ENCODE measurements at places on chromosomes 7 and 10. TPM values are rescaled to one million over a fixed set of nuclear protein-coding genes. Genes with fewer than 3 reads are reported as not detected.

GRCh38 chr10:128077155-128077875 lies 48.9 kb downstream of the MKI67 start:
- DNase-seq: no peak

Gene ZNF248
- 34.5 TPM for polyA plus RNA-seq

Gene PRSS2
- not detected for polyA plus RNA-seq

DNA sequence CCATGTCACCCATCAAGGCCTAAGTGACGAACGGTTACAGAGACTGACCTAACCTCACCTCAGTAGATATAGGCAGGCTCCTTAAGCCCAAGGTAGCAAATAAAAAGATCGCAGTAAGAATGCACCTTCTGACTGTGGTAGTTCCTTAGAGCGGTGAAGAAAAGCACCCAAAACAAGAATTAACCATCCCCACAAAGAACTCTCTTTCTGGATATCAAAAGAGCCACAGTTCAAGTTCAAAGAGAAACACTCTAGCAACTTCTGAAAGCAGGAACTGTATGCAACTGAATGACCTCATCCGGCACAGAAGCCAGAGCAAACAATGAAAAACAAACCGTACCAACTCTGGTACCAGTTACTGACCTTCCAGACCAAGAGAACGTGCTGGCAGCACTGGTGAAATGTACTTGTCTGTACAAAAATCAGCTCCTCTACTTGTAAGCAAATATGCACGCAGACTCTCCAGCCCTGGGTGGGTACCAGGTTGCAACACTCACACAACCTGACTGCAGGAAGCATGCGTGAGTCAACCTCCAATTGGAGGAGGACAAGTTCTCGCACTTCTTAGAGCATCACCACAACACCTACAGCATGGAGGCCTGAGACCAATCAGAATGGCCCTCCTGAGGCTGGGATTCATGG lies 202.7 kb downstream of the FAM107B start:
- DNase-seq: no peak

DNA sequence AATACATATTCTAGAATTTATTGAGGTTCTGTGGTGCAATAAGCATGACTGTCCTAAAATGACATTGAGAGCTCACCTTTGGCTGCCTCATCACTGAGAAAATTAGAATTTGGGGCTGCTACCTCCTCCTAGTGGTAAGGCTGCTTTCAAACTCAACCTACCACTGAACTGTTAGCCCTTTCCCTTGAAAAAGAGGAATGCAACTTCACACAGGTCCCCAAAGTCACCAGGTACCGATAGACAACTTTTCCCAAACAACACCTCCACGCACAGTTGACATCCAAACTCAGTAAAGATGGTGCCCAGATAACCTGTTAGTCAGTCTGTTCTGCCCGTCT lies 75.9 kb upstream of the SCIN start:
- DNase-seq: no peak

Gene TLX1
- 0.04 TPM for polyA plus RNA-seq

Gene FGL2
- 96.9 TPM for polyA plus RNA-seq

DNA sequence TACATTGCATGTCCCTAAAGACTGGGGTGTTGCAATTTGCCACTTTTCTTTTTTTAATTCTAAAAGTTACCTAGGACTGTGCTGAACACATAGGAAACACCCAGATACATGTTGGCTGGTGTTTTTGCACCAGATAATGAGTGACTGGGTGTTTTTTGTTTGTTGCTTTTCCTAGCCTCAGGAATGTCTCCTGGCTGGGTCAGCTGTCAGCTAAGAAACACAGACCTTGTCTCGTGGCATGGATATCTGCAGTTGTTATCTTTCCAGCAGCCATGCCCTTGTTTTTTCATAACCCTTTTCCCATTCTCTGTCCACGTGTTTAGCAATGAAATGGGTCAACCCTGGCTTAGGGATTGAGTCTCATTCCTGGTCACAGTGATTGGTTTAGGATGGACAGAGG lies 433.9 kb upstream of the ZMIZ1 start:
- no peak for DNase-seq

DNA sequence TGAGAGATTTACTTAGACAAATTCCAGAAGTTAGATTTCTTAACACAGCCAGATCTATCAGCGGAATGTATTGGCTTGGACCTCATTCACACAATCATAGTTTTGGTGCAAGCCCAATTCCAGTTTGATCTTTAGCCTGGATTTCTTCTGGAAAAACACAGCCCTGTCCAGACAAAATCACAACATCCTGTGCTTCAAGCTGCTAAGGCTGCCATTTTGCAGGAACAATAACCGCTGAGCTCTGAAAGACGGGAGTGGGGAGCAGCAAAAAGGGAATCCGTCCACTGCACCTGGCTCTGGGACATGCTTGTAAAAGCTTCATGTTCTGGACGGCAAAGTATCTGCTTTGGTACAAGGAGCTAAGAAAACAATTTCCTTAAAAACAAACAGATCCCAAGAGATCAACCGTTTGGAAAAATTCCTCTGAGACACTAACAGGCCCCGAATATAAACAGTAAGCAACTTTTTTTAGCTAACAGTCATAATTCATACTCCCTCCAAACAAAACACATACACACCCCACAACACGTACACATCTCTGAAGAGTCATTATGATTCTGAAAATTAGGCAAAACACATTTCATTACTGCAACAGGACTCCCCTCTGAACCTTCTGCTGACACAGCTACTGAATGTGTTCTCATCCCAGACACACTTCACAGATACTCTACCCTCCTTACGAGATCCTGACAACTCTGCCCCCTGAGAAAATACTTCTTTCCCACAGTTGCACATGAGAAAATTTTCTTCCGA lies 32.4 kb downstream of the ITIH5 start:
- DNase-seq: peak; percentile 10

Gene CALML5
- not detected for polyA plus RNA-seq

DNA sequence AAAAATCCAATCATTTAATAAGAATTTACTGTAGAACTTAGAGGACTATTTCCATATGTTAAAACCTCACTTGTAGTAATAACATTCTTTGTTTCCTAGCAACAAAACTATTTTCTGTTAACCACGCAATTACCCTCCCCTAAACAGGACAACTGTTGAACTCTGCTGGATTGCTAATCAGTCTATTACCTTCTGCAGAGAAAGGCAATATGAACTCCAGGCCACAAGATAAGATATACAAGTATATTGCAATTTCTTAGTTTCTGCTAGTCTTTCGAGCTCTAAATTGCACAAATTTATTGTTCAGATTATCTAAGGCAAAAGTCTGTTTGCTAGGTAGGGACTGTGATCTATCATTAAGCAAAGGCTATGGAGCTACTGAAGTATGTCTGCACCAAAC lies 920.1 kb upstream of the LRRN3 start:
- no peak for DNase-seq

DNA sequence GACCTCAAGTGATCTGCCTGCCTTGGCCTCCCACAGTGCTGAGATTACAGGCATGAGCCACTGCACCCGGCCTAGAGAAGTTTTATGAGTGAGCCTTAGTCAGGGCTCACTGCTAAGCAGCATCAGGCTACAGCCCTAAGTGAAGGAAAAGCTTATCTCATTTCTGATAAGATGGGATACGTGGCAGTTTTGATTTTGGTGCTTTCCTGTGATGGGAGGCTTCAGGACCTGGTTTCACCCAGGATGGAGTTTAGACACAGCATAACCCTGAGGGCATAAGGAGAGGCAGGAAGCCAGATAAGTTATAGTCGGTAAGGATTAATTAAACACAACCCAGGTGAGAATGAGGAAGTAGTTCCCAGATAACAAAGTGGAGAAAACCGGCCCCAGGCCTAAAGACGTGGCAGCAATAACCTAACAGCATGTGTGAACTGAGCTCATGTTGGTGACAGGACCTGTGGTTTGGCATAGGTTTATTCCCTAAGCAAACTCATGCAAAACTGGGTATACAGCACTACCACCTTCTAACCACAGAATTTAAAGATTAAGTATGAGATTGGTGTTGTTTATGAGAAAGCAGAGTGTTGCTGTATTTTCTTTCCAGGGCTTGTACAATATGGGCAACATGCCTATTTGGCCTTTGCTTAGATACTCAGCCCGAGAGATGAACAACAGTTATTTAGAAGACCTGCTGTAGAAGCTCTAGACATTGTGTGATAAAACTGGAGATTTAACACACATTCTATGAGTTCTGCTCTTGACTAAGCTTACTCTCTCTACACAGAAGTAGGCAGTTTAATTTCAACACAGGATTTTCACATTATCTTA lies 119.4 kb downstream of the COL28A1 start:
- no peak for DNase-seq

GRCh38 chr7:27125986-27126394 lies 4.6 kb downstream of the HOXA4 start:
- no peak for DNase-seq

DNA sequence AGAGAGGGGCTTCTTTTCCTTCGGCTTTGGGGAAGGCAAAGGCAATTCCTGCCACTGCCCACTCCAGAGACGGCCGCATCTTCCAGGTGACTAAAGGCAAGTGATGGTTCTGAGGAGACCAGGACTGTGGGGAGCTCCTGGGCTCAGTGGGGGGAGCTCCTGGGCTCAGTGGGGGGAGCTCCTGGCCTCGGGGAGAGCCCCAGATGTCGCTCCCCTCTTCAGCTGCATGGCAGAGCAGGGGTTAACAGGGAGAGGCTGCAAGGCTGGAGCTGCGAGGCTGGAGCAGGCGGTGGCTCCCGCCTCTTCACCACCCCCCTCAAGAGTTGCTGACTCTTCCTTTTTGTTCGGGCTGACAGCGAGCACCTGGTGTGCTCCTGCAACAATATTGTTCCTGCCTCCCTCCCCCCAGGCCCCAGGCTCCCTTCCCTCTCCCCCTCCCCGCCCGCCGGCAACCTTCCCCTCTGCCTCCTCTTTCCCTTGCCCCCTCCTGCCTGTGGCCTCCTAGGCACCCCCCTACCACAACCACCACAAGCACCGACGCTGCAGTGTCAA lies 56.3 kb upstream of the LBX1 start:
- no peak for DNase-seq

DNA sequence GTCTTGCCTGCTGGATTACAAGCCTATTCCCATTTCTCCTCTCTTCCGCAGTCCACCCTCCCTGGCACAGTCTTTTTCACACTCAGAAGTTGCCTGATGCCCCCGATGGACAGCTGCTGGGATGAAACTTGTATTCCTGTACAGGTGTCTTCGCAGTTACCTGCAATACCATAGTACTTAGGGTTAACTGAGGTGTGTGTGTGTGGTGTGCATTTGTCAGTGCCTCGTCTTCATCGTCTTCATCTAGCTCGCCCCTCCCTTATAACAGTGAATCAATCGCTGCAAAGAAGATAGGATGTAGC lies 11.0 kb downstream of the NXPH1 start:
- no peak for DNase-seq

- no peak for DNase-seq
Observed at GRCh38 chr7:106332201-106332600, 47.4 kb upstream of the NAMPT start.

- no peak for DNase-seq
Observed at GRCh38 chr7:150656047-150656446, 23.9 kb upstream of the GIMAP6 start.

Gene LIPJ
- polyA plus RNA-seq: 0.11 TPM

Gene SEMA3E
- 2.3 TPM for polyA plus RNA-seq

GRCh38 chr7:155380221-155380861 lies 77.6 kb upstream of the EN2 start:
- DNase-seq: no peak

- DNase-seq: no peak
Observed at GRCh38 chr10:7626283-7626682, 40.5 kb downstream of the ITIH5 start.

DNA sequence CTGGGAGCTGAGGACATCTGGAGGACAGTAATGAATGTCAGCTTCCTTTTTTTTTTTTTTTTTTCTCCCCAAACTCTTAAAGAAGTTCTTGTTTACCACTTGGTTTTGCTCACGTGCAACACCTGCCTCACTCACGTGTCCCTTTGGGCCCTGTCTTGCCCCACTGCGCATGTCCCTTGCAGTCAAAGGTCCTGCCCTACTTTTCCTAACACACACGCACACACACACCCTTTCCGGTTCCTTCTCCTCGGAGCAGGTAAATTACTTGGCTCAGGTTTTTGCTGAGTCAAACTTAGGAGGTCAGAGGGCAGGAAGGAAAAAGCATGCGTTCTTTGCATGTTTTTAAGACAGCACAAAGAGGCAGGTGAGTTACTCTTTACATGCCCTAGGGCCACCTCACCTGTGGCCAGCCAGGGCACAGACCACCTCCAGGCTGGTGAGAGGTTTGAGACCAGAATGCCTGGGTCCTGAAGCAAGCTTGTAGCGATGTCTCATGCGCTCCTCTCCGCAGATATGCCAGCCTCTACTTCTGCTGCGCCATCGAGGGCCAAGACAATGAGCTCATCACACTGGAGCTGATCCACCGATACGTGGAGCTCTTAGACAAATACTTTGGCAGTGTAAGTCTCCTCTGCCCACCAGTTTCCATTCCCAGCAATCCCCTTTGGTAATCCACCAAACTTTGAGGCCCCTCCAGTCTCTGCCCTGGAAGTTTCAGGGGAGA lies 2.8 kb downstream of the AP1S1 start:
- DNase-seq: no peak

Gene FRMD4A
- polyA plus RNA-seq: 78.1 TPM

DNA sequence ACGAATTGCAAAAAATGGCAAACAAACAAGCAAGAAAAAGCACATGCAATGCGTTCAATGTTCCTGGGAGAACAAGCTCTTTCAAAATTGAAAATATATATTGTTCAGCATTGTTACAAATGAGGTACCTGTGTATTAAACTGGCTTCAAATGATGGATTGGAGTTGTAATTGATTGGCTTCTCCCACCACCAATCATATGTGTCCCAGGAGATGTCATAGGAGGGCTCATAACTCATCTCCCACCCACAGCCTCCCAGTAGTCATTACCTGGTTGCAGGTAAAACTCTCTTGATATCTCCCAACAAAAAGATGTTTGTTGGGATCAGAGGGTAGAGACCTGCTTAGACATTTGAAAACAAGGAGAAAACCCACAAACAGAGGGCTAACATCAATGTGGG lies 302.9 kb downstream of the BAMBI start:
- DNase-seq: no peak

GRCh38 chr7:74395745-74396311 lies 57.9 kb upstream of the GTF2IRD1 start:
- DNase-seq: no peak

Gene RADIL
- 1.3 TPM for polyA plus RNA-seq

Gene DCLRE1C
- polyA plus RNA-seq: 13.7 TPM

GRCh38 chr7:41002741-41003610 lies 699.9 kb downstream of the INHBA start:
- no peak for DNase-seq

Gene HMX2
- 2.9 TPM for polyA plus RNA-seq

GRCh38 chr7:155648752-155649339 lies 4.4 kb downstream of the RBM33 start:
- no peak for DNase-seq

DNA sequence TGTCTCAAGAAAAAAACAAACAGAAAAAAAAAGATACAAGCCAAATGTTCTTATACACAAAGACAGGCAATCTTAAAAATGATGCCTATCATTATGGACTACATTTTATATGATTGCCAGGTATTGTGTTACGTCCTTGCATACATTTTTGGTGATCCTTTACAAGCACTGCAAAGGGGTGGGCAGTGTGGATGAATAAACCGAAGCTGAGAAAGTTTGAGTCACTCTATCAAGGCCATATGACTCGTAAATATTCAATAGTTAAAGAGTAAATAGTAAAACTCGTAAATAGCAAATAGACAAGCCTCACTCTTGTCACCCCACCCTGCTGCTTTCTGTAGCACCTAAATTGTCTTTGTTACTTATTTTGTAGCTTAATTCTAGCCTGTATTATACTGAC lies 326.2 kb downstream of the FRMD4A start:
- no peak for DNase-seq

Gene GNAT3
- polyA plus RNA-seq: not detected

- DNase-seq: no peak
Observed at GRCh38 chr7:46725838-46726237, 804.8 kb upstream of the IGFBP3 start.

Gene ZNF727
- polyA plus RNA-seq: not detected

GRCh38 chr7:93148144-93148543 lies at the start of gene SAMD9L:
Gene SAMD9L, minus strand, starts transcription at chr7:93148385. Its CDS starts 12,414 bp downstream, at chr7:93135971.
- DNase-seq: no peak

Measured in right renal pelvis (tissue), 4 donors.